Fibroblast of skin of left quadriceps (primary cell): ENCODE measurements at places on chromosomes 16 and 17.
A peak's percentile ranks its signal among the peaks of the same experiment; 100 is the strongest.

GRCh38 chr16:727291-727977 is 528 bp downstream of the HAGHL start:
- DNase-seq: no peak

DNA sequence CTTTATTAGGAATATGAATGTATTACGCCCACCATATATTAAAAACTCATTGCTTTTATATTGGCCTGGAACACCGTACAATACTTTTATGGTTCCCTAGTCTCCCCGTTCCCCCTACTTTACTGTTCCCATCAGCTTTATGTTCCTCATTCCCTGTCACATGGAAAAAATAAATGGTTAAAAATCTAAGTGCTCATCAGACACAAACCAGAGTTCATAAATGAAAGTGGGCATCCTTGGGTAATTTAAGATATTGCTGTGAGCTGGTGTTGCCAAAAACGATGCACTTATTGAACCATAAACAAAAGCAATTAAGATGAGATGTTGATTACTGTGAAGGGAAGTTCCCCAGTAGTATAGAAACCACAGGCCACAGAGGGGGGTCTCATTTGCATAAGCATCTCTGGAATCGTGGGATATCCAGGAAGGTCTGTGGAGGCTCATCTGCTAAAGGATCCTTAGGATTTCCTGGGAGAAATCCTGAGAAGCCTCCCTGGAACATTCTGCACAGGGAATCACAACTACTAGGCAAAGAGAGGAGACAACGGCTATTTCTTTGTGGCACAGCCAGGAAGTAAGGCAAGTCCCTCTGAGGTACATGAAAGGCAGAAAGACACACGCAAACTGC is 591.4 kb upstream of the CDH11 start:
- no peak for DNase-seq

DNA sequence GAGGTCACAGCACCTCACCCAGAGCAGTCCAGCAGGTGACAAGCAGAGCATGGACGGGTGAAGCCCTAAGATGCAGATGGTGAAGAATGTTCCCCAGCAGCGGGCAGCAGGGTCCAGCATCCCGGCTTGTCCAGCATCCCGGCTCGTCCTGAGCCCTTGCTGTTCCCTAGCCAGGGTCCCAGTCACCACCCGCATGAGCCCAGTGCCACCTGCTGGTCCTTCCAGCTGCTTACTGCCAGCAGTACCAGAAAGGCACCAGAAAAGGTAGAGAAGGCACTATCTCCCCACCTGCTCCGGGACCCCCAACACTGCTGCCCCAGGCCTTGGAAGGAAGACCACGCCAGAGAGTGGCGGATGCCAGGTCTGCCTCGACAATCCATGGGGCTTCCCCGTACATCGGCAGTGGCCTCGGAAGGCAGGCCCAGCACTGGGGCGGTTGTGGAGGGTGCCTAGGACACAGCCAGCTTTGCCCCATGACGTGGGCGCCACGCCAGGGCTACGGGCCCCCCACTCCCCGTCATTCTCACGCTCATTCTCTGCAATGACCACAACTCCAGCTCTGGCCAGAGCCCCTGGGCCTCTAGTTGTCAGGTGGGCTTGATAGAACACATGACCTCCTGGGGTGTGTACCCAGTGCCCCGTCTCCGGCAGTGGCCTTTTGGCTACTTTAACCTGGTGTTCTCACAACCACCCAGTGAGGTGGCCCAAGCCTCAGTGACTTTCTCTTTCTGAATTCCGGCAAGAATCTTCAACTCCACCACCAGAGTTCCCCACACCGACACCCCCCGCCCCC is 1.4 kb downstream of the CENPX start:
- no peak for DNase-seq

DNA sequence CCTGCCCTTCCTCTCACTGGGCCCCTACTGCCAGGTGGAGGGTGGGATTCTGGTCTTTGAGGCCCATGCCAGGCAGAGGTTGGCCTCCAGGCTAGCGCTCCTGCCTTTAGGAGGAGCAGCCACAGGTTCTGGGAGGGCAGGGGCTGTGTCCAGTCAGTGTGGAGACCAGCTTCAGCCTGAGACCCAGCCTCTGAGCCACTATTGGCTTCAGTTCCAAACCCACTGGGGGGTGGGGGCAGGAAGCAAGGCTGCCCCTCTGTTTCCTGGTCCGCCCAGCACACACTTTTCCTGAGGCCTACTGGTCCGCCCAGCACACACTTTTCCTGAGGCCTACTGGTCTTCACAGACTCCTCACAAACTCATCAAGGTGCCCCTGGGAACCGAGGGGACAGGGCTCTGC is 16.4 kb downstream of the SLC5A10 start:
- no peak for DNase-seq

GRCh38 chr16:66653581-66654350 is 42.8 kb downstream of the CMTM4 start:
- DNase-seq: no peak

GRCh38 chr16:67959536-67960329 is 8.7 kb downstream of the SLC12A4 start:
- DNase-seq: no peak

DNA sequence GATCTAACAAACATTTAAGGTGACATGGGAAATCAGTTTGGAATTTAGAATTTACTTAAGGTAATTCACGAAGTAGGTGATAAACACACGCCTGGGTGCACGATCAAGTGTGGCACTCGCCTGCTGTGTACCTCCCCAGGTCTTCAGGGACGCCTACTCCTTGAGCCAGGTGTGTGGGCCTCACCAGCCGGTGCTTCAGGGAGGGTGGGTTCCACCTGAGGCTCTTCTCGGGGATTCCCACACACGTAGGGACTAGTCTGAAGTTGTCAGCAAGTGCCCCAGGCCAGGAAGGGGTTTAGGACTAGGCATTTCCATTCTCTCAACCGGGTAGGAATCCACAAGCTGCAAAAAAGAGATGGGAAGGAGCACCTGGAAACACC is 9.8 kb upstream of the NAT9 start:
- no peak for DNase-seq

GRCh38 chr17:61463316-61464129 is 11.3 kb downstream of the TBX4 start:
- DNase-seq: no peak

GRCh38 chr17:29219378-29220047 is 27.1 kb upstream of the CRYBA1 start:
- DNase-seq: peak; percentile 68
